Activated T-cell treated with anti-CD3 and anti-CD28 coated beads, Interleukin-2, amount 50 U/mL, for 72 hours (primary cell): ENCODE measurements at places on chromosomes 4 and X.

DNA sequence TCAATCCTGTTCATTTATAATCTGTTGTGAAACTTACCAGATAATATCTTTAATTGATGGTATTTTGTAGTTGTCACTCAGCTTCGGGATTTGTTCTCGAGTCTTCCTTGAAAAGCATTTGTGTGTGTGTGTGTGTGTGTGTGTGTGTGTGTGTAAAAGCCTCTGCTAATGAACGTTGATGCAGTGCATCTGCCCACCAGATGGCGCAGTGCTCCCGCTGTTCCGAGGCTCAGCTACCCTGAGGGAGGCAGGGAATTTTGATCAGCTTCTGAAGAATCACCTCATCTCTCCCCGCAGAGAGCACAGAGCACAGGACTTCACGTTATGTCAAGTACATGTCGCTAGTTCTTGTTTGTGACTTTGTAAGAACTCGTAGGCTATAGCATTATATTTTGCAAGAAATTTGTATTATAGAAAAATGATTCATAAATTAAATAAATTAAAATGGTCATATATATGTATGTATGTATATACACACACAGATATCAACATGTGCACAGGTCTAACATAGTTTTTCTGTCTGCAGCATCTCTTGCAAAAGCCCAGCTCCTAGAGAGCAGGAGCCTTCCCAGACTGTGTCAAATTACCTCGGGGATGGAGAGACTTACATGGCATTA, 316.7 kb upstream of the IGFBP7 start:
- peak; percentile 42 for DNase-seq

GRCh38 chr4:98614662-98615061, 43.7 kb downstream of the TSPAN5 start:
- DNase-seq, result no peak

DNA sequence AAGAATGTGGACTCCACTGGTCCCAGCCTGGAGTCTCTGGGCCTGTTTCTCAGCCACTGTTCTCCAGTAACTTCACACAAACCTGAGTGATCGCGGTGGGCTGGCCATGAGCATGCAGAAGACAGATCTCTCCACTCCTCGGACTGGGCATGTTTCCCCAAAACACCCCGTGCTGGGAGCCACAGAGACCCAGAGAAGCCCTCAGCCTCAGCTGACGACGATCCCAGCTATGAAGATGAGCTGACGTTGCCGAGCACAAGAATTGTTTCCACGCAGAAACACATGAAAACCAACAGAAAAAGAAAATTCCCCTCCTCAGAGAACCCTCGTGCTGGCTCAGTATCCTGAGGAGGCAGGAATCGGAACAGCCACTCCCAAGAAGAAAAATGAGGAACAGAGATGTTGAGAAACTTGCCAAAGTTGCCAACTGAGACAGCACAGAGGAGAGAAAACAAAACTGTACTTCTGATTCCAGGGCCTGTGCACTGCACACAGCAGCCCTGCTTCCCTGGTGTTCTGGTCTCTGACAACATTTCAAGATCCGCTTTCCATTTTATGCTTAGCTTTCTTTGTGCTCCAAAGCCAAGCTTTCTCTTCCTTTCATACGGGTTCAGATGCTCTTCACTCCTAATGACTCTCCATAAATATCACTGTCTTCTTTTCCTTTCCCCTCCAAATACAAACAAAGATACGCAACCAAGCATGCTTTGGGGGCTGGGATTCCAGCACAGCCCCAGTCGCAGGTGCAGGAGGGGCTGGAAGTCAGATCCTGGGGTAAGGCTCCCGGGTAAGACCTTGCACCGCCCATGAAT, 81.4 kb downstream of the IRF2 start:
- DNase-seq, result no peak

DNA sequence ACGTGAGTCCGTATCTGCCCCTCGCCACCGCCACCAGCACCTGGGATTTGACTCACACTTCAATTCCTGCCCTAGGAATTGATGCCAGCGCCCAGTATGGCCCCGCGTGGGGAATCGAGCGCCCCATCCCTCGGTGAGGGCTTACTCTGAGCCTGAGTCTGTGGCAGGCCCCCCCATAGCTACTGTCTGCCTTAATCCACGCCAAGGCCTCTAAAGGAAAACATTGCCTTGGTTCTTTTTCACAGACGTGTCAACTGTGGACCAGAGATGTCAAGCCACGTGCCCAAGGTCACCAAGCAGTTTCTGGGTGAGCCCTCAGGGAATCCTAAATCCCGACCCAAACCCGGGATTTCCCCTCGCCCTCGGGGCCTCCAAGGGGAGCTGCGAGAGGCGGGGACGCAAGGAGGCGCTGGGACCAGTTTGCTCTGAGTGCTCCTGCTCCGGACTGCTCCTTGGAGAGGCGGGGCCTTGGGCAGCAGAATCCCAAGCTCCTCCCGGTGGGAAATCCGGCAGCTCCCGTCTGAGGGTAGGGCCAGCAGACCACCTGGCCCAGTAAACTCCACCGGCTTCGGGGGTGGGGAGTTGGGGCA, 12.9 kb downstream of the MSX1 start:
- DNase-seq, result no peak

GRCh38 chr4:101418466-101418865, 71.1 kb upstream of the PPP3CA start:
- DNase-seq, result no peak

DNA sequence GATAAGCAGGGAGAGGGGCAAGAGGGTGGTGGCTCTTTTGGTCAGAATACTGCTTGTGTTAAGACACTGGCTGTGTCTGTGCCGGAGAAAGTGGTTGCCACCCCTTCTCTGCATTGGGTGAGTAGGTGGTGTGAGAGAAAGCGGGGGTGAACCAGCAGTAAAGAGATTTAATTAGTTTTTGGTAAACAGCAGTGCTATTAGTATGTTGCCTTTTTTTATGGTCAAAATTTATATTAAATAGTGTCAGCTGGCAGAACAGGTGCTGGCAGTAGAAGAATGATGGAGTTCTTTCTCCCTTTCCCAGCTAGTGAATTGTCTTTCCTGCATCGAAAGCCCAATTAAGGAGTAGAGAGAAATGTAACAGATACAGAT, 181.6 kb downstream of the LARP7 start:
- peak; percentile 7 for DNase-seq

- no peak for DNase-seq
Observed at GRCh38 chr4:168577624-168578023, 80.8 kb downstream of the PALLD start.

GRCh38 chrX:79110731-79111130, 33.8 kb upstream of the GPR174 start:
- no peak for DNase-seq

GRCh38 chr4:118751629-118752323, 66.6 kb downstream of the METTL14 start:
- DNase-seq, result no peak

DNA sequence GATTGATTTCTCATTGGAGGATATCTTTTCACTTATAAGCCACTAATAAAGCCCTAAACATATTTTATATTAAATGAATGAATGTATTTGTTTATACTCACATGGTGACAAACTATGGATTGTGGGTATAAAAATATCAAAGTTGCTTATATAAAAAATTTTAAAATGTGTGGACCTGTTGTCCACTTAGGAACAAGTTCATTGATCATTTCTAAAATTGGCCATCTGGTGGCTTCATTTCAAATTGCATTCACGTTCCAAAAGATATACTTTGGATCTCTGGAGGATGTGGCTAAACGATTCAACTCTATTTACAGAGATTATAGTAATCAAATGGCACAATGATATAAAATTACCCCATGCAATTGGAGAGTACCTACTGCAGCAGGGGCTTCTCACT, 32.5 kb downstream of the FSTL5 start:
- no peak for DNase-seq
